Type B pancreatic cell (in vitro differentiated cells): ENCODE measurements at places on chromosomes 13 and 19.

DNA sequence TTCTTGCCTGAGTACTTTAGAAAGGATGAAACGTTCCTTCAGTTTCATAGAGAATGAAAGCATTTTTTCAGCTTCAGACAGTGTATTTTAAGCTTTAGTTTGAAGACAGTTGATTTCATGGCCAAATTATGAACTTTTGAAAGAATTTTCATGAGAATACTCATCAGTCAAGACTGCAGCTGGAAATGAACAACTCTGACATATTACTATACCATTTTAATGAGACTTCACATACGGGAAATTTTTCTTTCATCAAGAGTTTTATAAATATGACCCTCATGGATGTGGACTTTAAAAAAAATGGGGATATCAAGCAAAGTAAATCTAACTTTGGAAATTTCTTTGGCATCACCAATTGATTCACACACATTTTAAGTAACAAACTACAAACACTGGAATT lies 6.4 kb downstream of the LATS2 start:
- no peak for DNase-seq

GRCh38 chr13:91153372-91153771 lies 194.1 kb upstream of the MIR17HG start:
- DNase-seq: no peak

- no peak for DNase-seq
Measured at GRCh38 chr13:49367640-49368422, 76.0 kb downstream of the CAB39L start.

DNA sequence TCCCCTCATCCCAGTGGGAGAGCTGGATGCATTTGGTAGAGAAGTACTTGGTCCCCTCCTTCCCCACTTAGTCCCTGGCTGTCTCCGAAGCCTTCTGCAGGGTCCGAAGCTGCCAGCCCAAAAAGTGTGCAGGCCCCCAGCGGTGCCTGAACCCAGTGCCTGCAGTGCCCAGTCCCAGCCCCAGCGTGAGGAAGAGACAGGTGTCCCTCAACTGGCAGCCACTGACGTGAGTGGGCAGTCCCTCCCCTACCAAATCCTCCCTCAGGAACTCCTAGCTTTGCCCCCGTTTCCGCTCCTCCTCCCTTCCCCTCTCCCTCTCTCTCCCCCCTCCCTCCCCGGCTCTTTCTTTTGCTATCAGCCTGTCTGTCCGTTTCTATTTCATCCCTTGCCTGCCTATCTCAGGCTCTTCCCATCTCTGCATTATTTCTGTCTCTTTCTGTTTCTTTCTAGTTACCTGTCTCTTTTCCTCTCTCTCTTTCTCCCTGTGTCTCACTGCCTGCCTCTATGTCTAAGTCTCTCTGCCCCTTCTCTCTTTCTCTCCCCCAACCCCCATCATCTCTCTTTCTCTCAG lies 1.8 kb upstream of the LTBP4 start:
- DNase-seq: no peak

GRCh38 chr13:30898678-30899241 lies 7.3 kb upstream of the MEDAG start:
- DNase-seq: no peak

GRCh38 chr19:5880604-5881078 lies 10.3 kb upstream of the FUT5 start:
- no peak for DNase-seq

GRCh38 chr19:43763473-43763939 lies 8.7 kb upstream of the SMG9 start:
- no peak for DNase-seq

GRCh38 chr13:92805766-92806165 lies 420.8 kb upstream of the GPC6 start:
- no peak for DNase-seq

DNA sequence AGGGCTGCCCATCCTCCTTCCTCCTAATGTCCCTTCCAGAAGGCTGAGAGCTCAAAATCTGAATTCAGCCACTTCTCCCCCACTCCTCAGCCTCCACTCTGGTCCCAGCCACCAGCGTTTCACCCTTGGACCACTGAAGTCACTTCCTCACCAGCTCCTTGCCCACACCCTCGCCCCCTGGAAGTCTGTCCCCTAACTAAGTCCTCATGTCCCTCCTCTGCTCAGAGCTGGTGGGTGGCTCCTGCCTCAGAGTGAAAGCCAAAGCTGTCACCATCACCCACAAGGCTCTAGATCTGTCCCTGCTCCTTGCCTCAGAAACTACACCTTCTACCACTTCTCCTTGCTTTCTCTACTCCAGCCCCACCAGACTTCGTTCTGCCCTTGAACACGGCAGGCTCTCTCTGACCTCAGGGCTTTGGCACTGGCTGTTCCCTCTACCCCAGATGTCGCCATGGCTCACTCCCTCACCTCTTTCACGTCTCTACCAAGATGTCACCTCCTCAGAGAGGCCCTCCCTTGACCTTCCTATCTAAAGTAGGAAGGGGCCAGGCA lies 1.7 kb downstream of the ERCC1 start:
- DNase-seq: no peak

DNA sequence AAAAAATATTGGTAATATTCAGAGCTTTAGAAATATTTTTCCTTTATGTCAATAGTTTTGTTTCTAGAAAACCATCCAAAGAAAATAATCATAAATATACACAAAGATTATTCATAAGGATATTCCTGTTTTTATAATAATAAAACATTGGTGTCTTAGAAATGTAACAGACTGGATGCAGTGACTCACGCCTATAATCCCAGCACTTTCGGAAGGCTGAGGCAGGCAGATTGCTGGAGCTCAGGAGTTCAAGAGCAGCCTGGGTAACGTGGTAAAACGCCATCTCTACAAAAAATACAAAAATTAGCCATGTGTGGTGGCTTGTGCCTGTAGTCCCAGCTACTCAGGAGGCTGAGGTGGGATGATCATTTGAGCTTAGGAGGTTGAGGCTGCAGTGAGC lies 106.8 kb downstream of the DHRS12 start:
- DNase-seq: no peak

DNA sequence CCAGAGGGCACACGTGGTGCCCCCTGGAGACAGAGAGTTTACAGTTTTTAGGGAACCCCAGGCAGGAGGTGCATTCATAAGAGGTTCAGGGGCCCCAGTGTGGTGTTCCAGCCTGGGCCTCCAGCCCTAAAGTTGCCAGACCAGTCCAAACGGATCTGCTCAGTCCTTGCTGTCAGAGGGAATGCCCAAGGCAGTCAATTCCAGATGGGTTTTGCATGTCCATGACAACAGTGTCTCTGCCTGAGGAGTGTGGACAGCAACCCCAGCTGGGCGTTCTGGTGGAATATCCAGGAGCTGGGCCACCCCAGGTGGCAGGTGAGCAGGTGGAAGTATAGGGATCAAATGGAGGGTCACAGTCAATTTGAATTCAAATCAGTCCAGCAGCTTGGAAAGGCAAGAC lies 25.3 kb downstream of the FBXO27 start:
- DNase-seq: no peak

GRCh38 chr19:13883516-13884064 lies 6.7 kb downstream of the NANOS3 start:
- DNase-seq: no peak

DNA sequence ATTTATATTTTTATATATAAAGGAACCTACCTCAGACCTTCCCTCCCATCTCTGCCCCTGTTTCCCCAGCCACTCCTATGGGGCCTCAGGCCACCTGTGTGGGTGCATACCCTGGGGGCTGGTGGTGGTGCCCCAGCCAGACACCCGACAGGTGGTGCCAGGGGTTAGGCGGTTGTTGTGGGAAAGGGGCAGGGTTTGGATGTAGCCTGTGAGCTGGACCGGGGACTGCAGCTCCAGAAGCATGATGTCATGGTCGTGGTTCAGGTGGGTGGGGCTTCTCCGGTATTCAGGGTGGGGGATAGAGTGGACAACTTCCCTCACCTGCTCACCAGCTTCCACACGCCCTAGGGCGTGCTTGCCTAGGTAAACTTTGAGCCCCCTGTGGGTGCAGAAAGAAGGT lies 5.2 kb downstream of the KLK13 start:
- DNase-seq: no peak

DNA sequence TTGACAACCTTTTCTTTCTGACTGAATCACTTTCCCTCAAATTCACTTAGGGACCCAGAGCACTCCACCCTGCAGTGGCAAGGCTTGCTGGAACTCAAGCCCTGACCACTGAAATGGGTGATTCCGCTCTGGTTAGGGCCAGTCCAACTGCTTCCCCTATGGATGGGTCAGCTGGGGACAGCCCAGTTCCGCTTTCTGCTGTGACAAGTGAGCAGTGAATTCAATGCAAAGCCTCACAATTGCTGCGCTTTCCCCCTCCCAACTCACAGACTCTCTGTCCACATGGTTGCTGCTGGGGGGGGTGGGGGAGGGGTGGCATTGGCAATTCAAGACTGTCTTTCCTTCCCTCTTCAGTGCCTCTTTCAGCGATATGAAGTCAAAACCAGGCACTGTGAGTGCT lies 18.7 kb downstream of the CD70 start:
- no peak for DNase-seq

- no peak for DNase-seq
Measured at GRCh38 chr13:109957875-109958274, 171.5 kb upstream of the IRS2 start.

- peak; percentile 84 for DNase-seq
Measured at GRCh38 chr19:44689290-44690130, 9.4 kb upstream of the CEACAM16 start.

DNA sequence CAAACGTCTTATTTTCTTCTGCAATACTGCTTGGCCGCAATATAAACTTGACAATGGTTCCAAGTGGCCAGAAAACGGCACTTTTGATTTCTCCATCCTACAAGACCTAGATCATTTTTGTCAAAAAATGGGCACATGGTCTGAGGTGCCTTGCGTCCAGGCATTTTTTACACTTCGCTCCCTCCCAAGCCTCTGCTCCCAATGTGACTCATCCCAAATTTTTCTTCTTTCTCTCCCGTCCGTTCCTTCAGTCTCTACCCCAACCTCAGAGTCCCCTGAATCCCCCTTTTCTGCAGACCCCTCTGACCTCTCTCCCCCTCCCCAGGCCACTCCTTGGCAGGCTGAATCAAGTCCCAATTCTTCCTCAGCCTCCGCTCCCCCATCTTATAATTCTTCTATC lies 14.3 kb upstream of the OR10H1 start:
- DNase-seq: no peak

GRCh38 chr13:99041337-99041736 lies 63.5 kb upstream of the DOCK9 start:
- DNase-seq: no peak

DNA sequence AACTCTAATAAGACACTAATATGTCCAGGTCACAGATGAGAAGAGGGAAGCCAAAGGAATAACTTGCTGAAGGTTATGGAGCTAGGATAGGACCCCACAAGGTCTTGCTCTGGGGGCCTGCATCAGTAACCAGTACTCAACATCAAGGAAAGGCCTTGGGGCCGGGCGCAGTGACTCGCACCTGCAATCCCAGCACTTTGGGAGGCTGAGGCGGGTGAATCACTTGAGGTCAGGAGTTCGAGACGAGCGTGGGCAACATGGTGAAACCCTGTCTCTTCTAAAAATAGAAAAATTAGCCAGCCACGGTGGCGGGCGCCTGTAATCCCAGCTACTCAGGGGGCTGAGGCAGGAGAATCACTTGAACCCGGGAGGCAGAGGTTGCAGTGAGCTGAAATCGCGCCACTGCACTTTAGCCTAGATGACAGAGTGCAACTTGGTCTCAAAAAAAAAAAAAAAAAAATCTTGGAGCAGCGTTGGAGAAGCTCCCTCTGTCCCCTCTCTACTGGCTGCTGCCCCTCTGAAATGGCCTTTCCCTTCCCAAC lies 1.8 kb downstream of the LONP1 start:
- no peak for DNase-seq

GRCh38 chr13:96762876-96763275 lies 231.4 kb downstream of the OXGR1 start:
- no peak for DNase-seq

DNA sequence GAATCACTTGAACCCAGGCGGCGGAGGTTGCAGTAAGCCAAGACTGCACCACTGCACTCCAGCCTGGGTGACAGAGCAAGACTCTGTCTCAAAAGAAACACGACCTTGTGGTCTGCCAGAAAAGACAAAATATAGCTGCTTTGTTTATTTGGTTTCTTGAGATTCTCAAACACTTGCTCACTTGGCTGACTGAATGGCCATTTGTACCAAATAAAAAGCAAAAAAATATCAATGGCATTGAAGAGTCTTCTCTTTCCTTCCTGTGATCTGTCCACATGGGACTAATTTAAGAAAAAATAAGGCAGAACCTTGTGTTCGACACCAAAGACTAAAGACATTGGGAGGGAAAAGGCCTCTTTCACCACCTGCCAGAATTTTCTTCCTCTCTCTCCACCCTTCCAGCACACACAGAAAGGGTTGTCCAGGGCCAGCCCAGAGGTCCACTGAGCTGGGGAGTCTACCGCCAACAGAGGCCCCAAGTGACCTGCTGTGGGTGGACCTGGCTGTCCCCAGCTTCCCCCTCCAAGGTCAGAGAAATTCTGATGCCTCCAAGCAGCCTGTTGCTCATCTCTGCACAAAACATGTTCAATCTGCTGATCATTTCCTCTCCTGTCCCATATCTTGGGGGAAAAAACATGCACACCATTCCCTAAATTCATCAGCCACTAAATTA lies 5.9 kb downstream of the BRME1 start:
- DNase-seq: no peak

DNA sequence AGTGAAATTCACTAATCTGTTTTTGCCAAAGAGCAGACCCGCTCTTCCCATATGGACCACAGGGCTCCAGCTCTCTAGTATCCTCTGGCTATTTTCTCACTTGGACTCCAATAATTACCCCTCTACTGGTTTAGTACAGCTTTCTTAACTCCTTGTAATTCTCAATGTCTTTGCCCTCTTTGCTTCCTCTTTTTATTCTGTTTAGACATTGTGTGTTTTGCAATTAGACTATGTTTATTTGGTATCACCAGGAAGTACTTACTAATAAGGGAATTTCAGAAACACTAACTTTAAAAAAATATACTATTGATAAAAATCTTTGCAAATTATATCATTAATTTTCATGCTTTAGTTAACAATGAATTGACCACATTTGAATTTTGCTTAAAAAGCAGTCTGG lies 111.6 kb upstream of the OBI1 start:
- no peak for DNase-seq

DNA sequence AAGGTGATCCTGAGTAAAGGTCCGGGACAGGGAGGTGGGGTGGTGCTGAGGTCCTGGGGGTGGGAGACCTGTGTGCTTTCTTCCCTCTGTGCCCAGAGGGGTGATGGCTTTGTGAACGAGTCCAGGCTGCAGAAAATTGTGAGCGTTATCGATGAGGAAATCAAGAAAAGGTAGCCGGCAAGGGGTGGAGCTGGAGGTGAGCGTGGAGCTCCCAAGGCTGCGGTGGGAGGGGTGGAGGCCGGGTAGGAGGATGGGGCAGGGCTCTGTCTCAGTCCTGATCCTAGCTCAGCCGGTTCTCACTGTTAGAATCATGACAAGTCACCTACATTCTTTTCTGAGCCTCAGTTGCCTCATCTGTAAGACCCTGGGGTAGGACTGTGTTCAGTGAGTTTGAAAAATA lies 4.0 kb downstream of the SELENOV start:
- DNase-seq: no peak

GRCh38 chr19:11530432-11530831 lies 1.5 kb upstream of the ECSIT start:
- DNase-seq: no peak

- DNase-seq: no peak
Measured at GRCh38 chr13:25046985-25047511, 48.9 kb upstream of the PABPC3 start.

GRCh38 chr13:75486146-75487062 lies 4.4 kb upstream of the TBC1D4 start:
- DNase-seq: no peak
